ENCODE measurements at places on chromosomes 5 and 9. TPM values are rescaled to one million over a fixed set of nuclear protein-coding genes. Genes with fewer than 3 reads are reported as not detected.

Gene DMGDH
- not detected for total RNA-seq

Gene TAF11L5
- not detected for total RNA-seq

Gene HAUS6
- 17.0 TPM for total RNA-seq

Gene PCSK1
- total RNA-seq: 3.2 TPM

Gene CCDC192
- total RNA-seq: not detected

Gene FGF1
- total RNA-seq: not detected

Gene CCNO
- 8.0 TPM for total RNA-seq

Gene EXOC3
- 31.0 TPM for total RNA-seq

Gene STKLD1
- total RNA-seq: not detected

Gene PAPPA
- total RNA-seq: 43.0 TPM

Gene CTXN3
- not detected for total RNA-seq

Gene TAL2
- total RNA-seq: not detected

Gene FAM151B
- 2.3 TPM for total RNA-seq

Gene PCDHGA2
- 0.12 TPM for total RNA-seq

Gene FOXI1
- not detected for total RNA-seq

Gene IL33
- total RNA-seq: not detected

Gene HMCN2
- total RNA-seq: 0.38 TPM

Gene MARCHF3
- total RNA-seq: 4.0 TPM

Gene RHOBTB3
- 148 TPM for total RNA-seq

Gene CDC25C
- 21.5 TPM for total RNA-seq

Gene CDH12
- total RNA-seq: not detected
